ENCODE measurements at places on chromosomes 11 and 22.

DNA sequence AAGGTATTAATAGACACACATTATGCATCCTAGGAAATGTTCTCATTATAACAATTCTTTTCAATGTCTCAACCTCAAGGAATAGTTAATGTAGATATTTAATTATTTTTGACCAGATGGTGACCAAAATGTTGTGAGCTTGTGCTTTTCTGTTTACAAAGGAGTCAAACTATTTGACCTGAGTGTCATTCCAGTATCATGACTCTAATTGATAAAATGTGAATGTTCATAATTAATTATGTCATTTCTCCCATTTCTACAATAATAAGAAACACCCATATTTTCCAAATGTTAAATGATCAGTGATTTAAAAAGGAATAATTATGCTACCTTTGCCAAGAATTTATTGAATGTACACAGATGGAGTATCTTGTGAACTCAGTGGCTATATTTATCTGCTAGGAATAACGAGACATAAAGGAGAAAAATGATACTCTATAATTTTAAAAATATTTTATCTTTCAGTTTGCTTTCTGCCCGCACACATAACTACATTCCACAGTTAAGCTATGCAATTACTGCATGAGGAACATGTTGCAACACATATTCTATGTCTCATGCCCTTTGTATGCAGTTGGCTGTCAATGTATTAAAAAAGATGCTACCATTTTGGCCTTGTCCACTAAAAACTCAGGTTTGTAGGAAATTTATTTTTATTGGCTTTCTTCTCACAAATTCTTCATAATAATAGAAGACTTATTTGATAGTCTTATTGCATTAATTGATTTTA lies 376.7 kb upstream of the CCDC179 start:
- no peak for DNase-seq

DNA sequence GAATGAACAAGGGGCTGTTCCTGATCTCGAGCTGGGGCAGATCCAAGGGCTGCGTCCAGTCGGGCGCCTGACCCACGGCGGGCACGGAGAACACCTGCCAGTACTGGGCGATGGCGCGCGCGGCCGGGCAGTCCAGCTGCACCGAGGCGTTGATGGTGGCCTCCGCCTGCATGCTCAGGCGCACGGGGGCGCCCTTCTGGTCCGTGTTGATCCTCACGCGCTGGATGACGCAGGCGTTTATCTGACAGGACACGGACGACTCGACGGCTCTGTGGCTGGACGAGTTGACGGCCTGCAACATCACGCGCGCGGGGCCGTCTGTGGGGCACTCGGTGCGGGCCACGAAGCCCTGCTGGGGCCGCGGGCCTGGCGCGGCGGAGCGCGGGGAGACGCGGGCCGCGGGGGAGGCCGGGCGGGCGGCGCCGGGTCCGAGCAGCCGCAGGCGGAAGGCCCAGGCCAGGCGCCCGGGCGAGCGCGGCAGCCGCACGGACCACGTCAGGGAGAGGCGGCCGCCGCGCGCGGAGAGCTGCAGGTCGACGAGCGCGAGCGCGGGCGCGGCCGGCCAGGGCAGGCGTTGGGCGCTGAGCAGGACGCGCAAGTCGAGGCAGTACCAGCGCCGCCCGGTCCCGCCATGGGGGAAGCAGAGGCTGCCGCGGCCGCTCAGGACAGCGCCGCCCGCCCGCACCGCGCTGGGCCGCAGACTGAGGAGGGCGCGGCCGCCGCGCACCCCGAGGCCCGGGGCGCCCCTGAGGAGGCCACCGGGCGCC lies 511 bp downstream of the PKDREJ start:
- DNase-seq, result no peak

DNA sequence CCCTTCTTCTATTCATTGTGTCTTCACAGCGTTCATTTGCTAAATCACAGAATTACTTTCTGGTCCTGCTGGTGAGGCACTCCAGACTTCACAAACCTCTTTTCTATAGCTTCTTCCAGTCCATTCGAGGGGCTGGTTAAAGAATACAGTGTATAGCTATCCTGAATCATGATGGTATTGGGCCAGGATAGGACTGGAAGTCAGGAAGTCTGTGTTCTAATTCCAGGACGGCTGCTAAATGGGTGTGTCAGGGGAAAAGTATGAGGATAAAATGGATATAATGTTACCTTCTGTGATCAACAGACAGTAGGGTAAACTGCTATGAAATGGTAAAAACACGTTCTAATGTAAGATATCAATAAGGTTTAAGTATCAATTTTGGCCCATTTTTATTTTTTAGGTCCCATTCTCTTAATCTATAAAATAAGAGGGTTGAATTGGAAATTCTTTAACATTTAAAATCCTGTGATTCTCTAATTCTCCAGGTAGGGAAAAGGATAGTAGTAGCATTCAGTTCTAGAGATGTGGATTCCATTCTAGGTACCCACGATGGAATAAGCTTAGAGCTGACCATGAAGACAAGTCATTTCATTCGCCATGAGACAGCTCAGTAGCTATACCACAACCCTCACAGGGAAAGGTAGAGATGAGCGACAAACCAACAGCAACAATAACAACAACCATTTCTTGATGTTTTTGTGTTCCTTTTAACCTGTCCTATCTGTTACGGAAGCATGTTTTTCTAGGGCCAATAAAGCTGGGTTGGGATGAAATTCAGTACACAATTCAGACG lies 96.1 kb downstream of the SLC1A2 start:
- no peak for DNase-seq

- DNase-seq, result no peak
Measured at GRCh38 chr11:44524751-44525201, 40.7 kb upstream of the CD82 start.

- no peak for DNase-seq
Measured at GRCh38 chr11:19275496-19275895, 34.8 kb upstream of the E2F8 start.

- no peak for DNase-seq
Measured at GRCh38 chr11:27421819-27422494, 50.6 kb downstream of the LGR4 start.

GRCh38 chr11:75561426-75562047 lies 516 bp upstream of the SERPINH1 start:
- DNase-seq, result no peak
